Lung (tissue), 17 donors: ENCODE measurements at places on chromosomes 4 and X. TPM values are rescaled to one million over a fixed set of nuclear protein-coding genes. Genes with fewer than 3 reads are reported as not detected.
A peak's percentile ranks its signal among the peaks of the same experiment; 100 is the strongest.

DNA sequence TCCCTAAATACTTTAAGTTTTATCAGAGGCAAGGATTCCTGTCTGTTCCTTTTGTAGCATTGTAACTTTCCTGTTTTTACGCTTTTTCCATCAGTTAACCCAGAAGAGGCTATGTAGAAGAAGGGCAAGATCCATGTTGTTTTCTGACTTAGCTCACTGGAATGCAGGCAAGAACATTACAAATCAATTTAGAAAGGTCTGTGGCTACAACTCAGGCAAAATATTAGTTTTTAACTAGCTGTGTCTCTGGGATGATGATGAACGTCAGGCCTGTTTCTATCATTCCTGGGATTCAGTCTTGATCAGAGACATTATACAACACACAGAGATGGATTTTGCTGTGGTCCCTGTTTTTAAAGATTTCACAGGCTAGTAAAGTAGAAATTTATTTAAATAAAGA is 813.0 kb upstream of the POU3F4 start:
- H3K4me3 ChIP-seq: no peak overlapping the region
- H3K36me3 ChIP-seq: no peaks in the 10 kb centered on the region

- DNase-seq: no peak
- H3K27me3 ChIP-seq: no peaks in the 10 kb centered on the region
- H3K4me1 ChIP-seq: peaks cover 3% of the 10 kb centered on the region
- H3K36me3 ChIP-seq: no peaks in the 10 kb centered on the region
Observed at GRCh38 chr4:186666252-186666651, 57.4 kb downstream of the FAT1 start.

LRAT gene
- total RNA-seq: 0.58 TPM

ZNF674 gene
- total RNA-seq: 11.3 TPM

SERTM2 gene
- total RNA-seq: not detected

GRCh38 chr4:41236032-41236431 is 20.7 kb upstream of the UCHL1 start:
- DNase-seq: no peak
- H3K36me3 ChIP-seq: no peaks in the 10 kb centered on the region
- no peaks in the 10 kb centered on the region for H3K4me1 ChIP-seq
- H3K27me3 ChIP-seq: no peaks in the 10 kb centered on the region

DNA sequence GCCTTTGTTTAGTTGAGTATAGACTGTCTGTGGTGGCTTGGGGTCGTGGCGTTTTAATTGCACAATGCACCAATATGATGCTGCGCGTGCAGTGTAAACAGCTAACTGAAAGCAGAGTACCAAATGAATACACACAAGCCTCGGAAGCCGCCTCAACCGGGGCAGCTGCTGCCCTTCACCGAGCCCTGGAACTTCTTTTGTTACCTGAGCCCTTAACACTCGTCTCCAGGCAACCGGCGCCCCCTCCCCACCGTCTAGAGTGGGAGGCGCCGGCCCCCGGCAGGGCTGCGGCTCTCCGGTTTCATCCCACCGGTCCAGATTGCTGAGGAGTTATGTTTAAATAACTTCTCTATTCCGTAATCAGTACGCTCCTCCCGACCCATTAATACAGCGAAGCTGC is 173.2 kb upstream of the TBL1X start:
- H3K27ac ChIP-seq: no peak overlapping the region
- H3K36me3 ChIP-seq: no peaks in the 10 kb centered on the region
- no peak overlapping the region for H3K4me3 ChIP-seq
- H3K4me1 ChIP-seq: no peaks in the 10 kb centered on the region

GRCh38 chr4:41339812-41340809 is 83.4 kb downstream of the UCHL1 start:
- peak; percentile 93 for DNase-seq
- no peaks in the 10 kb centered on the region for H3K4me1 ChIP-seq
- H3K27me3 ChIP-seq: no peaks in the 10 kb centered on the region

DNA sequence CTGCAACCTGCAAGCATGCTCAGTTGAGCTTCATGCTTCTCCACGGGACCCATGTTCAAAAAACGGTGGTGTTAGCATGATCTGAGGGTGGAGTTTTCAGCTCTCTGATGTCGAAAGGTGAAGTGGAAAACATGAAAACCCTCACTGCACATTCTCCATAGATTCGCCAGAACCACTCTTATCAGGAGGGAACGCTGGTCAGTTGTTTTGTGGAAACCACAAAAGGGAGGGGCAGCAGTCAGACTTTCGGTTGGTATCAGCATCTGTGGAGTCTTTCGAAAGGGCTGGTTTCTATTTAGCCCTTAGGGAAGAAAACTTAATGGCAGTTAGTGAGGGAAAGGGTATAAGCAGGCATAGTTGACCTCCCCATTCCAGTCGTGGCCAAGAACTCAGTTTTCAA is 12.6 kb downstream of the PPA2 start:
- peaks cover 3% of the 10 kb centered on the region for H3K36me3 ChIP-seq
- no peak overlapping the region for H3K27ac ChIP-seq
- no peak overlapping the region for H3K4me3 ChIP-seq
- H3K4me1 ChIP-seq: no peaks in the 10 kb centered on the region

HTRA3 gene
- total RNA-seq: 16.9 TPM

- no peak for DNase-seq
- H3K4me3 ChIP-seq: no peak overlapping the region
- H3K27me3 ChIP-seq: peaks cover 7% of the 10 kb centered on the region
- H3K4me1 ChIP-seq: no peaks in the 10 kb centered on the region
- H3K27ac ChIP-seq: no peak overlapping the region
Observed at GRCh38 chrX:136453771-136454170, 34.0 kb upstream of the BRS3 start.

PDE6B gene
- total RNA-seq: 24.6 TPM

- no peak for DNase-seq
- H3K27me3 ChIP-seq: peaks cover 27% of the 10 kb centered on the region
- H3K36me3 ChIP-seq: no peaks in the 10 kb centered on the region
Observed at GRCh38 chrX:103640401-103641155, 11.8 kb downstream of the TCEAL1 start.

GRCh38 chr4:185925910-185926360 is 113.9 kb upstream of the SORBS2 start:
- no peak overlapping the region for H3K27ac ChIP-seq
- H3K4me3 ChIP-seq: no peak overlapping the region
- H3K36me3 ChIP-seq: no peaks in the 10 kb centered on the region

CAPN6 gene
- total RNA-seq: 6.6 TPM

NXF2 gene
- not detected for total RNA-seq

DNA sequence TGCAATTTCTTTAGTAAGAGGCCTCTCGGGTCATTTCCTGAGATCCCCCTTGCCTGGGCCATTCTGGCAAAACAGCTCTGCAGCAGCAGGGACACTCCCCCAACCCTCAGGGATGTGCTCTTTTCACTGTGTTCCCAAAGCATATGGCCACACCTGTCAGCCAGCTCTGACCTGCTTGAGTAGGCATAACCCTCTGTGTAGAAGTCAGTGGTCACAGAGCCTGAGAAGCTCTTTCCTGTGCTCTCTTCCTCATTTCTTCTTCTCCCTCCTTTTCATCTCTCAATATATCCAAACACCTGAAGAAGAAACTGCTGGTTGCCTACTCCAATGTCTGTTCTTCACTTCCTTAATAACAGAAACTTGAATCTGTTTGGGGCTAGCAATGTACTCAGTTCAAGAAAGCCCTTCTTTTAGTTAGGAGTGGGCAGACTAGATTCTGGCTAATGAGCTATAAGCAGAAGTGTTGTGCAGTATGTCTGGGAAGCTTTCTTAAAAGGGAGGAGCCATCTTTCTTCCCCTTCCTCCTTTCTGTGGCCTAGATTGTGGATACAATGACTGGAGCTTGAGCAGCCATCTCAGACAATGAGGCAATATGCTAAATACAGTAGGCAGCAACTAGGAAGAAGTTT is 73.3 kb downstream of the PRPS1 start:
- DNase-seq: no peak
- H3K4me3 ChIP-seq: no peak overlapping the region
- no peak overlapping the region for H3K27ac ChIP-seq
- H3K4me1 ChIP-seq: peaks cover 2% of the 10 kb centered on the region
- H3K27me3 ChIP-seq: peaks cover 30% of the 10 kb centered on the region

DNA sequence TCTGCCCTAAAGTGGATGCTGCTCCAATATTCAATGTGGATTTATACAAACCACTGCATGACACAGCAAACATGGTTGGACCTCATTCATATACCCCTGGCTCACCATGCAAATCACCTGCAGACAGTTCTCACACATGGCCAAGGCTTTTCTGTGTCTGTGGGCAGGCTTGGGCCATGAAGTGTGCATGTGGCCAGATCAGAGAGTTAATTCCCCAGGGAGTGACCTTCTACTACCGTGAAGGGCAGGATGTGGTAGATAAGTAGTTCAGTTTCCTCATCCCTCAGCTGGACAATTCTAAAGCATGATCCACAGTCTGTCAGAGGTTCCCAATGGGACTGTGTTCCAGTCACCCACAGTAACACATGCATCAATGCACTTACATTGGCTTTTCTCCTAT is 24.6 kb upstream of the BCLAF3 start:
- H3K27ac ChIP-seq: no peak overlapping the region
- DNase-seq: no peak
- H3K36me3 ChIP-seq: no peaks in the 10 kb centered on the region
- H3K4me1 ChIP-seq: no peaks in the 10 kb centered on the region
- no peaks in the 10 kb centered on the region for H3K27me3 ChIP-seq
- H3K4me3 ChIP-seq: no peak overlapping the region

FAM236A gene
- total RNA-seq: not detected

SLC26A1 gene
- total RNA-seq: 0.20 TPM

TREX2 gene
- total RNA-seq: 0.65 TPM

- no peak for DNase-seq
- H3K27me3 ChIP-seq: no peaks in the 10 kb centered on the region
- no peaks in the 10 kb centered on the region for H3K36me3 ChIP-seq
- H3K4me1 ChIP-seq: peaks cover 40% of the 10 kb centered on the region
Observed at GRCh38 chr4:7967063-7967440, 27.4 kb upstream of the AFAP1 start.

DNA sequence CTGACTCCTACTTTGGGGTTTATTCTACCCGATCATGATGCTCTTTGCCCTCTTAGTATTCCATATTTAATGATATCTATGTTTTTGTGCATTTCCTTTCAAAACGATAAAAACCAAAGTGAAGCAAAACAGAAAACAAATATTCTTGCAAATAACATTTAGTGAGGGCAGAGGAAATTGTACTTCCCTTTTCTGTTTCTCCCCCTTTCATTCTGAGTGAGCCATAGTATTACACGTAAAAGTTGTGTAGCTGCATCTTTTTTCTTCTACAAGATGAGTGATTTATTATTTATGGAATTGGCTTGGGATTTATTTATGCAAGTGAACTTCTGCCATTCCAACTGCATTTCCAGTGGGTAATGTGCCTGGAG is 109.9 kb downstream of the AFF2 start:
- H3K27me3 ChIP-seq: no peaks in the 10 kb centered on the region
- no peak for DNase-seq
- no peaks in the 10 kb centered on the region for H3K4me1 ChIP-seq
- H3K36me3 ChIP-seq: no peaks in the 10 kb centered on the region
- no peak overlapping the region for H3K4me3 ChIP-seq

DNA sequence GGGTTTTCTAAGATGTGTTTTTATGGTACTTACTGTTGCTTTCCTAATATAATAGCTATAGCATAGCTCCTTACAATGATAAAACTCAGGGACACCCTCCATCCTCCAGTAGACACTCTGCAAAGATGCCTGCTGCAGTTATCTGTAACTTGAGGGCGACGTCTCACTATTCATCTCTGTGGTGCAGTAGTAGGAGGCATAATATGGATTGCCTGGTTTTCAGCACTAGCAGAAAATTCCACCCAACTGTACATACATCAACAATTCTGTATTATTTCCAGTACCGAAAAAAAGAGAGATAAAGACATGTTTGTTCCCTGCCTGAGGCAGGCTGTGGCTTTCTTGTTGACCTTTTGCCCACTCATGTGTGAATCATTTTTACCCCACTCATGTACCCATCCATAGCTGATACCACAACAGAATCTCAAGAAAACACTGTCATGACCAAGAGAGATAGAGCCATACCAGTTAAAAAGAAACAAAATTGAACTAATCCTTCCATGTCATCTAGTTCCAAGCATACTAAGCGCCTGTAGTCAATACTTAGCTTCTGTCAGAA is 220.1 kb downstream of the RAB28 start:
- DNase-seq: no peak
- peaks cover 3% of the 10 kb centered on the region for H3K36me3 ChIP-seq
- no peak overlapping the region for H3K4me3 ChIP-seq

- no peaks in the 10 kb centered on the region for H3K27me3 ChIP-seq
- H3K36me3 ChIP-seq: no peaks in the 10 kb centered on the region
- no peaks in the 10 kb centered on the region for H3K4me1 ChIP-seq
- H3K4me3 ChIP-seq: no peak overlapping the region
- no peak for DNase-seq
- H3K27ac ChIP-seq: no peak overlapping the region
Observed at GRCh38 chr4:161256172-161256571, 907.6 kb downstream of the FSTL5 start.

TRIM2 gene
- 74.0 TPM for total RNA-seq

GRCh38 chr4:99817309-99817890 is 773 bp downstream of the DAPP1 start:
- no peak overlapping the region for H3K4me3 ChIP-seq
- H3K36me3 ChIP-seq: no peaks in the 10 kb centered on the region
- no peak overlapping the region for H3K27ac ChIP-seq
- H3K27me3 ChIP-seq: no peaks in the 10 kb centered on the region
- peaks cover 6% of the 10 kb centered on the region for H3K4me1 ChIP-seq
- DNase-seq: no peak

DNA sequence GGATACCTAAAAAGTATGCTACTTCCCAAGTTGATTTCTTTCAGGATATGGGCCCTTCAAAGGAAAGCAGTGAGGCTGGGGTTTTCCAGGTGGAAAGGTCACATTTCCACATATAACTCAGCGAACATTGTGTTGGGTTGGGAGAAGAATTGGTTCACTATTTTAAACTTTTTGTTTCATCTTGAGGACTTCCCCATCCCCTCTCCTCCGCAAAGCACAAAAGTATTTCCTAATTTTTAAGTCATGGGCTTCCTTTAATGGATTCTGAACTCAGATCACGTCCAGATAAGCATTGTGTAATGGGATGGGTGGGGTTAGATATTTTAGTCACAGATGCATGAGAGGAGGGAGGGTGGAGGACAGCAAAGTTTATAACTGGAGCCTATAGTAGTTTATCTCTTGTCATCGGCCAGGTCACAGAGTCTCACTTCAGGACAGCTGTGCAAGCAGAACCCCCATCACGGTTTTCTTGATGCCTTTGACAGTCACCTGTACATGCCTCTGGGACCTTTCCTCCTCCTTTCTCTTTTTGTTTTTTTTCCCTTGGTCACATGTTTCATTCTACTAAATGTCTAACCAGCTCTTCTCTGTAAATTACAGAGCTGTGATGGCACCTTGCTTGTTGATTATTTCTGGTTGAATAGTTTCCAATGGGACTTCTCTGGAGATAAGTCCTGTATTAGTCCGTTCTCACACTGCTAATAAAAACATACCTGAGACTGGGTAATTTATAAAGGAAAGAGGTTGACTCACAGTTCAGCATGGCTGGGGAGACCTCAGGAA is 115.4 kb downstream of the PTTG2 start:
- peak overlapping the region; percentile 45 for H3K27ac ChIP-seq
- no peak overlapping the region for H3K4me3 ChIP-seq
- no peak for DNase-seq
- no peaks in the 10 kb centered on the region for H3K27me3 ChIP-seq
- no peaks in the 10 kb centered on the region for H3K36me3 ChIP-seq

- no peak for DNase-seq
- no peaks in the 10 kb centered on the region for H3K36me3 ChIP-seq
- no peaks in the 10 kb centered on the region for H3K4me1 ChIP-seq
Observed at GRCh38 chr4:4689694-4690440, 148.0 kb upstream of the STX18 start.

- no peak overlapping the region for H3K27ac ChIP-seq
- H3K4me3 ChIP-seq: no peak overlapping the region
- no peaks in the 10 kb centered on the region for H3K27me3 ChIP-seq
- no peaks in the 10 kb centered on the region for H3K4me1 ChIP-seq
- DNase-seq: no peak
- no peaks in the 10 kb centered on the region for H3K36me3 ChIP-seq
Observed at GRCh38 chr4:145583191-145584055, 35.8 kb upstream of the MMAA start.
